Activated T-cell treated with anti-CD3 and anti-CD28 coated beads for 48 hours (primary cell): ENCODE measurements at places on chromosomes 4 and X.

DNA sequence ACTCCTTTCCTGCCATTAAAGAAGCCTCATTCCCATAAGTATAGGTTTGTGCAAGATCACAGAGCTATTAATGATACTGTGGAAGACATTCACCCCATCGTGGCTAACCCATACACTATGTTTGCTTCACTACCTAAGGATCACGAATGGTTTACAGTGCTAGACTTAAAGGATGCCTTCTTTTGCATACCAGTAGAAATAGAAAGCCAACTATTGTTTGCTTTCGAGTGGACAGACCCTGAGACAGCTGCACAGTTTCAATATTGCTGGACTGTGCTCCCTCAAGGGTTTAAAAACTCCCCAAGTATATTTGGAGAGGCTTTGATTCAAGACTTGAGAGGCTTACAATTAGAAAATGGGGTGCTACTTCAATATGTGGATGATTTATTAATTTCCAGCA is 16.0 kb upstream of the PAPSS1 start:
- no peak for DNase-seq

DNA sequence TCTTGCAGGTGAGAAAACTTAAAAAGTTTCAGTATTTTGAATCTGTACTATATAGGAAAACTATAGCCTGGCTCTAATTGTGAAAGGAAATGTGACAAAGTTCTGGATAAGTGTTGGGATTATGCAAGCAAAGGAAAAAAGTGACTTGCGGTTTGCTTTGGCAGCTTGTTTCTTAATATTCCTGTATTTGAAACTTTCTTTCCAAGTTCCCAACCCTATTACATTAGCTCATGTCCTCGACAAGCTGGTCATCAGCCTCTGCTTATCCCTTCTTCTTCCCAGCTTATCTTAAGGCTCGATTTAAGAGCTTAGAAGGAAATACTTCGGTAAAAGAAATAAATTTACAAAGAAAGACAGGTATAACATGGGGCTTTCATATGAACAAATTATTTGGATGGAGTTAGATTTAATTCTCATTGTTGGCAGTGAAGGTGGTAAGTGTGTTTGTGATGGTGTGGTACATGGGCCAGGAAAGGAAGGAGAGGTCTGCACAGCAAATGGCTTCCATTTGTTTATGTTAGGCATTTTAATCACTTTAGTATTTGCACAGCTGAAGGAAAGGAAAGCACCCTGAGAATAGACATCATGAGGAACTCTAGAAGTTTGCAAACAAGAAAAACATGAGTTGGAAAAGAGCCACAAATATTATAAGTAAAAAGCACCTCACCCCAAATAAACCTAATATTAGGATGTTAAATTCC is 5.1 kb upstream of the MYOZ2 start:
- no peak for DNase-seq

- DNase-seq, result no peak
Measured at GRCh38 chrX:113275804-113276203, 435.2 kb upstream of the AMOT start.

DNA sequence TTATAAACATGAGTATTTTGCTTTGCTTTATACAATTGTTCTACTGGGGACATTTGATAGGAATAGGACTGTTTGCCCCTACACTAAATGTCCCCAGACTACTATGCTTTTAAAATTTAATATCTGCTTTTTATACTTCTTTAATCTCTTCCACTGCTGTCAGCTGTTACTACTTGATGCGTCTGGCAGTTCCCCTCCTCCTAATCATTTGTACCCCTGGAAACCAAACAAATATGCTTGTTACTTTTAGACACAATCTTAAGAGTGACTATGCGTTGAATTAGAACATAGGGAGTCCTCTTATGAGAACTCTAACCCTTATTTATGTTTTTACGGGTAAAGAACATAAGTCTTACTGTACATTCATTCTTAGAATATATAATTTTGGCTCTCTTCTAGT is 145.7 kb downstream of the EDA start:
- no peak for DNase-seq

- DNase-seq, result no peak
Measured at GRCh38 chr4:145781351-145781750, 101.4 kb downstream of the C4orf51 start.

- no peak for DNase-seq
Measured at GRCh38 chr4:156198511-156198910, 244.8 kb upstream of the CTSO start.

GRCh38 chr4:53309321-53310040 is 56.4 kb downstream of the SCFD2 start:
- no peak for DNase-seq

DNA sequence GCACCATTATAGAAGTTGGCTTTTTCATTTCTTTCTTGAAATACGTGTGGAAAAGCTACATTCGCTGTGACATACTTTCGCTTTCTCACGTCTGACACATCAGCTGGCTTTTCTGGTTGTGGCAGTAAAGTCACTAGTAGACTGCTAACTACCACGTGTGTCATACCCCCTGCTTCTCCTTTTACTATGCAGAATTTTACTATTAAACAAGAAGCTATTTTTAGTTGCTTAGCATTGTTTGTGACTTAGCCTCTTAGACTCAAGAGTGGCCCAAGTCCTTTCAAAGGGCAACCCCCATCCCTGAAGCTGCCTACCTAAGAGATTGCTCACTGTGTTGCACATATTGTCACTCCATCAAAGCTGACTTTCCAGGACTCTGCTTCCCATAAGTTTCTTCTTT is 2.1 kb upstream of the IL2 start:
- DNase-seq, result peak; percentile 22

DNA sequence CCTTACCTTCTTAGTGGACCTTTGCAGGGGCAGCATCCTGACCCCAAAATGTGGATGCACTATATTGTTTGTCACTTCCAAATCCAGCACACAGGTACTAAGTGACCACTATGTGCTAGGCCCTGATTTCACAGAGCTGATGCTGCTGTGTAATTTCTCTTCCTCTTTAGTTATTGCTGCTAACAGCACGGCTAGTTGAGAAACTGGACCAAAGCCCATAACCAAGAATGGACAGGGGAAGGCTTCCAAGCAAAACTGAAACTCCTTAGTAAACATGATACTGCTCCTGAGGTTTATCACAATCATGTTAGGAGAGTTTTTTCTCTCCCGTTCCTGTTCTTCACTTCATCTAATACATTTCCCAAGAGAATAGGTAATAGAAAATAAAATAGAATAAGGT is 172.9 kb upstream of the TTC29 start:
- no peak for DNase-seq

DNA sequence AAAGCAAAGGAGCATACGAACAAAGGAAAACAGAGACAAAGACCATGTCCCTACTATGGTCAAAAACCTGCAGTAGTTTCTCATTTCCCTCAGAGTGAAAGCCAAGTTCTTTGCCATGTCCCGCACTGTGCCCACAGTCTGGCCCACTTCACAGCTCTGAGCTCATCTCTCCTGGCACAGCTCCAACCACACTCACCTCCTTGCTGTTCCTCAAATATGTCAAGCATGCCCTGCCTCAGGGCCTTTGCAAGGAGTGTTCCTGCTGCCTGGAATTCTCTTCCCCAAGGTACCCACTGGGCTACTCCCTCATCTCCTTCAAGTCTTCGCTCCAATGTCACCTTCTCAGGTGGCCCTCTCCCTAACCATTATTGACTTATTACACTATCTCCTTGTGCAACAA is 72.1 kb downstream of the COX18 start:
- no peak for DNase-seq

- DNase-seq, result no peak
Measured at GRCh38 chr4:181443021-181443420, 800.2 kb upstream of the TENM3 start.

DNA sequence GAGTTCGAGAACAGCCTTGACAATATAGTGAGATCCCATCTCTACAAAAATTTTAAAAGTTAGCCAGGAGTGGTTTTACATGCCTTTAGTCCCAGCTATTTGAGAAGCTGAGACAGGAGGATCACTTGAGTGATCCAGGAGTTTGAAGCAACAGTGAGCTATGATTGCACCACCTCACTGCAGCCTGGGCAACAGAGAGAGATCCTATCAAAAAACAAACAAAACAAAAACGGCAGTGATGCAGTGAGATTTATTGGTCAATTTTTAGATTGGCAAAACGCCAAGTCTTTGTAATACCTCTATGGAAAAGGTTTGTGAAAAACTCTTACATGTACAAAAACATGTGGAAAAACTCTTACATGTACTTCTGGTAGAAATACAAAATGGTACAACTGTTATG is 91.3 kb downstream of the PTPN13 start:
- DNase-seq, result no peak

- no peak for DNase-seq
Measured at GRCh38 chrX:39205467-39205866, 404.2 kb downstream of the MID1IP1 start.

DNA sequence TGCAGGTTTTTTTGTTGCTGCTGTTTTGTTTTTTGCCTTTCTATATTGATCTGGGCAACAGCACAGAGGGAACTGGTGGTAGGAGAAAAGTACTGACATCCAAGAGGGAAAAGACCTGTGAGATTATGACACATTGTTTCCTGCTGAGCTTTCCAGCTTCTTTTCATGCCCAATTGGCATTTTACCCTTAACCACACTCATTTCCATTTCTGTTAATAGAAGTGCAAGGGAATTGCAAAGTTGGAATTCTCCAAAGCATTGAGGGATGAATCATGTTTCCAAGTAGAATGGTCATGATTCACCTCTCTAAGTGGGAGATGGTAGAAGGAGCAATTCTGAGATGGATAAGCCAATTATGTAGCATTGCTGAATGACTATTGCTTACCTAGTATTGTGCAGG is 161.5 kb downstream of the PPARGC1A start:
- DNase-seq, result no peak
